Natural killer cell (primary cell): ENCODE measurements at places on chromosomes 3 and 15. TPM values are rescaled to one million over a fixed set of nuclear protein-coding genes. Genes with fewer than 3 reads are reported as not detected.

The ADGRG7 gene
- not detected for total RNA-seq

- DNase-seq, result no peak
Observed at GRCh38 chr3:52800079-52800478, 5.5 kb downstream of the ITIH3 start.

The FILIP1L gene
- 0.12 TPM for total RNA-seq

The GADL1 gene
- not detected for total RNA-seq

The GOLGA6L7 gene
- total RNA-seq, result not detected

- DNase-seq, result no peak
Observed at GRCh38 chr3:138879541-138880380, 45.0 kb upstream of the PIK3CB start.

The CKMT1A gene
- total RNA-seq, result not detected
